ENCODE measurements at places on chromosomes 4 and X.

DNA sequence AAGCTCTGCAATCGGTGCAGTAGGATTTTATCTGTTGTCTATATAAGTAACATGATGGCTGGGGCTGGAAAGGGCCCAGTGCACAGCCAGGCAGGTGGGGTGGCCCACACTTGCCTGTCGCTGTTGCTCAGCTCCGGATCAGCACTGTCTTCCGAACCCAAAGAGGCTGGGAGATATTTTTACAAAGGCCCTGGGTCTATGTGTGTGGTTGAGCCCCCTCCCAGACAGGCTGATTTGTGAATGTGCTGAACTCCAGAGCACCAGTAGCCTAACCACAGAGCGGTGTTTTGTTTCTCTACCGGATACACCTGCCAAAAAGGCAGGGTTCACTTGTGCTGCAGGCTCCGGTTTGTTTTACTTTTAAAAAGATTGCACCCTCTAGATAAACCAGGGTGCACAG, 33.5 kb upstream of the CHRNA9 start:
- DNase-seq, result no peak

DNA sequence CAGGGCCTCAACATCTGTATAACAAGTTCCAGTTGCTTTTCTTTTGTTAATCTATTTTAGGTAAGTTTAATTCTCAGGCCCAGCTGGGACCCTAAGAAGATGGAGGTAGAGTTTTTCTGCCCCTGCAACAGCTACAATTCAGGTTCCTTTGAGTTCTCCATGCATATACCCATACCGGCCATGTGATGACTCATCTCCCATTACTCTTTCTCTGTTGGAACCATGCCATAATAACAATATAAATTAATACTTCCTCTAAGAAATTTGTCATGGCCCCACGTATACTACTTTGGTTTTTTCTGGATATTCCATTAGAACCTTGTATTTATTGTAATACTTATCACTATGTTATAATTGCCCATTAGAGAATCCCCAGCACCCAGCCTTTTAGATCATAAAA, 1.3 kb upstream of the INTU start:
- DNase-seq, result no peak

DNA sequence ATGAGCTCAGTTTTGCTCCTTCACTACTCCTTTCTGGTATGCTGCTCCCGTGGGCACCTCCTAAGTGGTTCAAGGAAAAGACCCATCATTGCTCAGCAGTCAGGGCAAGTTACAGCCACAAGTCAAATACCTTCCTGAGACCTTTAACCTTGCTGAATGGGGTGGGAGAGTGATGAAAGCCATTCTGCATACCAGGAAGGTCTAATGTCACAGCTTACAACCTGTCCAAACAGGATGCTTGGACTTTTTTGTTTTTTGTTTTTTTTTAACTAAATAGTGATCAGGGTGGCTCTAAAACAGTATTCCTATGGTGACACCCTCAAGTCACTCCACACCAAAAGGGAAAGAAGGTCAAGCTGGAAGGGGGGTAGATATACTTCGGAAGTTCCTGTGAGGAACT, 93.1 kb downstream of the GPC3 start:
- no peak for DNase-seq

DNA sequence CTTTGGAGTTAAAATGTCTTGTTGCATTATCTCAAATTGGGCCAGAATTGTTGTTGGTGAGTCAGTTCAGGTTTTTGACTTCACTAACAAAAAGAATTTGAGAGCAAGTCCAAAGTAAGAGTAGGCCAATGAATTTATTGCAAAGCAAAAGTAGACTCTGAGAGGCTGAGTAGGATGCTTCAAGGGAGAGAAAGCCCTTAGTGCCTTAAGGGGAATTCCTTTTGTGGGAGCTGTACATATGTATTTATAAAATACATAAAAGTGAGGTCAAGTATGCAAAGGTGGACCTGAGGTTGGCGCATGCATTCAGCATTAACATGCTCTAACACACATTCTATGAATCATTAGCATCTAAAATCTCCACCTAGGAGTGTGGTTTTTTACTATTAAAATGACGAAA, 565.4 kb downstream of the GRXCR1 start:
- no peak for DNase-seq

GRCh38 chr4:41532336-41532735, 5.6 kb upstream of the LIMCH1 start:
- DNase-seq, result no peak

- no peak for DNase-seq
These were observed 143.2 kb upstream of the ZCCHC13 start for GRCh38 chrX:74160816-74161215.

- no peak for DNase-seq
These were observed 61.9 kb upstream of the FAM47B start for GRCh38 chrX:34880656-34881055.

DNA sequence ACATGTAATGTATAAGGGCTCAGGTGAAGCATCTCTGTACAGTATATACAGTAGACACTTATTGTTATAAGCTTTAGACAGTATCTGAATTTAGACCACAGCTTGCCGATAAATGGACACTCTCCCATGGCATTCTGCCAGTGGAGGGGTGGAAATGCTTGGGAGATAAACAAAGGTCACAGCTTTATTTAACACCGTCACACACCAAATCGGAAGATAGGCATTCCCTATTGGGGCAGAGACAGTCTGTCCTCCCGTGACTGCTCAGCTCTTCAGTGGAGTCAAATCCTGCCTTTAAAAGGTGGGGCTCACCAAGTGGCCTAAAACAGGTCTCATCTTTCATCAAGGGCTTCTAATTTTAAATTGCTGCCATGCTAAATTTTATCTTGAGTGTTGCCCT, 178.8 kb downstream of the CAMK2D start:
- no peak for DNase-seq

DNA sequence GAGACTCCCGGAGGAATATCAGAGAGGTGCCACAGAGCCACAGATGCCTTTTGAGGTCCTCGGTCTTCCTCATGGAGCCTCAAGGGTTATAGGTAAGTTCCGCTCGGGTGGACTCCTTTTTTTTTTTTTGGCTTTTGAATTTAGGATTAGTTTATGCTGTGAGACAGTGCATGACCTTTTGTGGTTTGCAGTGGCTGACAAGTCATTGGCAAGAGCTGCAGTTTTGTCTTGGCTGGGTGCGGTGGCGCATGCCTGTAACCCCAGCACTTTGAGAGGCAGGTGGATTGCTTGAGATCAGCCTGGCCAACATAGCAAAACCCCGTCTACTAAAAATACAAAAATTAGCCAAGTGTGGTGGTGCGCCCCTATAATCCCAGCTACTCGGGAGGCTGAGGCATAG, 4.5 kb upstream of the GRSF1 start:
- no peak for DNase-seq

- DNase-seq, result no peak
These were observed 67.3 kb downstream of the MCUB start for GRCh38 chr4:109627361-109627760.

- DNase-seq, result no peak
These were observed 210.1 kb downstream of the PCDH7 start for GRCh38 chr4:30930276-30930675.

GRCh38 chr4:76201276-76201675, 12.3 kb downstream of the SCARB2 start:
- DNase-seq, result no peak

- no peak for DNase-seq
These were observed 239.9 kb downstream of the PCDH10 start for GRCh38 chr4:133389029-133389428.

DNA sequence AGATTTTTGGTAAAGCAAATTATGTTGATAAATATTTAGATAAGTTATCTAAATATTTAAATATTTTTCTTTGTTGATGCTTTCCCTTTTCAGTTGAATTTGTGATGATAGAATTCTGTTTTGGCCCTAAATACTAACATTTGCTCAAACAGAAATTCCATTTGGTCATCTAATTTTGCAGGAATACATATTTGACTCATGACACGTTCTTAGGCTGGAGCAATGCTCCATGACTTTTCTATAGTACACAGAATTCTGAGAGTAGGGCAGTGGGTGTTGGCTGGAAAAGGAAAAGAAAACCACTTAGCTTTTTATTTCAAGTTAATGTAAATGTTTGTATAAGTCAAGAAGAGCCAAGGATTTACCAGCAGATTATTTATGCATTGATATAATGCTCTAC, 58.6 kb upstream of the GK2 start:
- no peak for DNase-seq

GRCh38 chrX:8141896-8142295, 29.2 kb downstream of the VCX2 start:
- no peak for DNase-seq

DNA sequence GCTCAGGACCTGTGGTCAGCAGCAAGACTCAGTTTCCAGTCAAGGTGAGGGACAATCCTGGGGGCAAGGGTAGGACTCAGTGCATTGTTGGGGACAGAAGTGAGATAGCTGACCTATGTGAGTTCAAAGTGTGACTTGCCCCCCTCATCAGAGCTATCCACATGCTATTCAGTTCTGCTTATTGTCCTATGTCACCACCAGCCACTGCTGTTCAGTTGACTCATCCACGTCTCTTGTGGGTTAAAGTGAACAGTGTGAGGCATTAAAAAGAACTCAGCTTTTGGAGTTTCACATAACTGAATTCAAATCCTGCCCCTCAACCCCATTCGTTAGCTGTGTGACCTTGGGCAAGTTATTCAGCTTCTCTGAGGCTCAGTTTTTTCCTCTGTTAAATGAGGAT, 4.4 kb upstream of the APLN start:
- DNase-seq, result no peak

Data from activated CD4-positive, CD25-positive, alpha-beta regulatory T cell treated with anti-CD3 and anti-CD28 coated beads, Interleukin-2, amount 50 U/mL, for 16 hours (primary cell).